ENCODE measurements at places on chromosomes 3 and 15. TPM values are rescaled to one million over a fixed set of nuclear protein-coding genes. Genes with fewer than 3 reads are reported as not detected.

SCAMP5 gene
- total RNA-seq = 1.3 TPM

DNA sequence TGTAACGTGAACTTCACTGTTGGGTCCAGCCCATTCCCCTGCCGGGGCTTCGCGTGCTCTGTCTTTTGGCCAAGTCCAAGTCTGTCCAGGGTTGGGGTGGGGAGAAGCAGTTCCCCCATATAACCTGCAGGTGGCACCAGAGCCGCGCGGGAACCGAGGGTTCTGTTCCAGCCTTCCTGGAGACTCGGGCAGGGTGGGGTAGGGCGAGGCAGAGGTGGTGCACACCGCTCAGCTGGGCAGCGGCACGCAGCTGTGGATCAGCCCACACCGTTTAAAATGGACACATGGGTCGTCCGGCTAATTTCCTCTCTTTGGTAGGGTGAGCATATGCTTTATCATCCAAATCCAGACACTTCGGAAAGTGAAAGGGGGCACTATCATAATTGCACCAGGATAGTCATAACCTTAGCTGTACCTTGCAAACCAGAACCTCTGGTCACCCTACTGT lies 118.1 kb downstream of the TBC1D2B start:
- DNase-seq = peak; percentile 96

TTC21A gene
- total RNA-seq = 5.6 TPM

DNA sequence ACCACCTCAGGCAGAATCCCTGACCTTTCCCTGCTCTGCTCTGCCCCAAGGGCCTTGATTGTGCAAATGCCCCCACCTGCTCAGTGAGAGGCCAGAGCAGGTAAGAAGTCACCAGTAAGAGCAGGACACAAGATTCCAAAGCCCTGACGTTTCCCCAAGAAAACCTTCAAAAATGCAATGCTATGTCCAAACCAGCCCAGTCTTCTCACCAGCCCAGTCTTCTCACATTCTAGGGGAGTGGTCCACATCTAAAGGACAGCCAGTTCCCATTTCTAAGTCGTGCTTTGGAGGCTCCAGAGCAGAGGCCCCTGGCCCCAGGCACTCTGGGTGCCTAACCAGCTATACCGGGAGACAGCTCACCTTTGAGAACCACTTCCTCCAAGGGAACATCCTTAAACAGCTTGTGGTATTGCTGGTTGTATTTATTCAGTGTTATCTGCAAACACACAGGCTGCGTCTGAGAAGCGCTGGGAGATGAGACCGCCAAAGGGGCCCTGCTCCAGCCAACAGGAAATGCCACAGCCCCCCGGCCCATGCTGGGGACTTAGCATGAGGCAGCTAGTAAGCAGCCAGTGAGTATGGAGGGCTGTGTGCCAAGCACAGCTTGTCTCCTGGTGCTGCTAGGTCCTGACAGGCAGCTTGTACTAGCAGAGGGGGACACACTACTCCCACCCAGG lies 29.3 kb downstream of the GRAMD2A start:
- DNase-seq = peak; percentile 82

- no peak for DNase-seq
These were observed 159.2 kb upstream of the SLC24A5 start for GRCh38 chr15:47961401-47962090.

DNA sequence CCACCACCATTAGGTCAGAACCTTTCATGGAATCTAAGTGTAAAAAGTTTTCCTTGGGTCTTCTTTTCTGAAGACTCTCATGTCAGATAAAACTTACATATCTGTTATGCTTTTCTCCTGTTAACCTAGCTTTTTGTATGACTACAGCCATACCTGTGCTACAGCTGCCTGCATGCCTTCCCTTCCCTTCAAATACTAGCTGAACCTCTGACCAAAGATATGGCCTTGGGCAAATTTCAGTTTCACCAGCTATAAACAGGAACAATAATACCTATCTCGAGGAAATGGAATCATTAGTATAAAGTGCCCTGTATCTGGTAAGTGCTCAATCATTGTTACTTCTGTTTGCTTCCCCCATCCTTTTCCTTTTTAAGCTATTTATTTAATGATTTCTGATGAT lies 25.0 kb downstream of the GLB1 start:
- DNase-seq = no peak

- no peak for DNase-seq
These were observed 88.4 kb upstream of the RASGRP1 start for GRCh38 chr15:38652998-38653397.

KCNH8 gene
- total RNA-seq = 1.2 TPM

TM6SF1 gene
- total RNA-seq = 3.5 TPM

Measured in lower leg skin (tissue), 4 donors.